Activated gamma-delta T cell treated with Interleukin-2 at 50 U/mL for 16 hours (primary cell): ENCODE measurements at places on chromosomes 16 and 17.

DNA sequence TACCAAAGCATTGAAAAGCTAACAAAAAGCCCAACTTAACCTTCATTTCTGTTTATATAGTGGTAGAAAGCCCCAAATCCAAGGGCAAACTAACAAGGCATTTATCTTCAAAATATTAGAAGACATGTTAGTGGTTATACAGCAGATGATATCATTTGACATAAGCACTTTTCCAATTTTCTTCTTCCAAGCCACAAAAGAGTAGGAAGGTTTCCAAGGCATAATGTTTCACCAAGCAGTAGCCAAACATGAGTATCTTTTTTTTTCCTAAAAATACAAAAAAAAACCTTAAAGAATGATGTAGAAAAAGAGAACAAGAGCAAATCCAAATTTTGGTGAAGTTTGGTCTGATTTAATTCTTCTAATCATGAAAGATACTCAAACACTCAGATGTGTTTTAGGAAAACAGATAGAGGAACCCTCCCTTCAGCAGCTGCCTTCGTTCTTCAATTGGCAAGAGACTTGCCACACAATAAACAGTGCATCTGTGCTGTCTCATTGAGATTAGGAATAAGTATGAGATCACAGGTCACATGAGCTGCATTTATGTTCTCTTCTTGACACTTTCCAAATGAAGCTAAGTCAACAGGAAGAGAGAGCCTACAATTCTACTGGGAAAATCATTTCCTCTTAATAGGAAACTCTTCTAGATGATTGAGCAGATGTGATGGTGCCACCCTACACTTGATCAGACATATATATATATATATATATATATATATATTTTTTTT, 106.7 kb downstream of the TTC19 start:
- DNase-seq = no peak

GRCh38 chr17:3667366-3668278, 756 bp downstream of the TAX1BP3 start:
- DNase-seq = no peak

DNA sequence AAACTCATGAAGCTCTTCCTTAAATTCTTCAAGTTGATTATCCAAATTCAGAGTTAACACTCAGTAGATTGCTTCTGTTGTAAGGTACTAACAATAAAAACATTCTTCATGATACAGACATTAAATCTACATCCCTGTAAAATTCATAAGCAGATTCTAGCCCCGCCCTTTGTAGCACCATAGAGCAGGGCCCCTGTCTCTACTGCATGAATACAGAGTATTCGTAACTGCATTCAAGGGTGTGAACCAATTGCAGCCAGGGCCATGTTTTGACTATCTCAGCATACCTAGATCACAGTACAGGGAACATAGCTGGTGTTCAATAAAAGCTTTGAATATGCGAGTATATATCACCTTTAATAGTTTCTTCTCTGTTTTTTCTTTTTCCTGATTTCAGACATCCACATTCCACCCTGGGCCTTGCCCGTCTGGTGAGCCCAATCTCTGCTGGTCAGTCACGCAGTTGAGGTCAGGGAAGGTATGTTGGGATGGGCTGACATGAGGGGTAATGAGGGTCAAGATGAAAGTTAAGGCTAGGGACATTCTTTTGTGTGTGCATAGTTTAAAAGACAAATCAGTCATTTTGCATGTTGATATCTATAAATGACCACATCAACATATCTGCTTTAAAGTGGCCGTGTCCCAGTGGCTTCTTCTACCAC, 33.0 kb downstream of the KCNJ16 start:
- no peak for DNase-seq

- DNase-seq = peak; percentile 25
These were observed 7.9 kb downstream of the ENGASE start for GRCh38 chr17:79082311-79083190.

DNA sequence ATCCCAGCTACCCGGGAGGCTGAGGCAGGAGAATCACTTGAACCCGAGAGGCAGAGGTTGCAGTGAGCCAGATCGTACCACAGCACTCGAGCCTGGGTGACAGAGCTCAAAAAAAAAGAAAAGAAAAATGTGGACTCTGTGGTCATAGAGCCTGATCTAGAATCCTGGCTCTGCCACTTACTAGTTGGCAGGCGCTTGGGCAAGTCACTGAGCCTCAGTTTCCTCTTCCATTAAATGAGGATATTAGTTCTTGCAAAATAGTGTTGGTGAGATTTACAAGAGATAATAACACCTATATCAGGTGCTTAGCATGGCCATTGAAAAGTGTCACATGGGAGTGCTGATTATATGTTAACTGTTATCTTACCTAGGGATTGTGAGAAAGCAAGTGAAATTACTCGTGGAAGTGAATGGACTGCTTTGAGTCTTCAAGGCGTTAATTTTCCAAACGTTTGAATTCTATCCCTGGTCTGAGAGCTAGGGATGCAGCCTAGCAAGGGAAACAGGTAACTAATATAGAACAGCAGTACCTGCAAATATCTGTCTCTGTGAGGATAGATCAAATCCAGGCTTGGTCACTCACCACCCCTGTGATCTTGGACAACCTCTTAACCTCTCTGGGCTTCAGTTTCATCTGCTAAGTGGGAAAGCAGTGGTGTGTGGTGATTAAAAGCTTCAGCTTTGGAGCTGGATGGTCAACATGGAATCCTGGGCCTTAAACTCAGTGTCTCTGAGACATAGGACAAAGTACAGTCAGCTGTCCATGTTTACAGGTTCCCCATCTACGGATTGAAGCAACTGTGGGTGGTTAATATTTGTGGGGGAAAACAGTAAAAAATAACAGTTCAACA, 953 bp upstream of the NSMCE1 start:
- DNase-seq = no peak

DNA sequence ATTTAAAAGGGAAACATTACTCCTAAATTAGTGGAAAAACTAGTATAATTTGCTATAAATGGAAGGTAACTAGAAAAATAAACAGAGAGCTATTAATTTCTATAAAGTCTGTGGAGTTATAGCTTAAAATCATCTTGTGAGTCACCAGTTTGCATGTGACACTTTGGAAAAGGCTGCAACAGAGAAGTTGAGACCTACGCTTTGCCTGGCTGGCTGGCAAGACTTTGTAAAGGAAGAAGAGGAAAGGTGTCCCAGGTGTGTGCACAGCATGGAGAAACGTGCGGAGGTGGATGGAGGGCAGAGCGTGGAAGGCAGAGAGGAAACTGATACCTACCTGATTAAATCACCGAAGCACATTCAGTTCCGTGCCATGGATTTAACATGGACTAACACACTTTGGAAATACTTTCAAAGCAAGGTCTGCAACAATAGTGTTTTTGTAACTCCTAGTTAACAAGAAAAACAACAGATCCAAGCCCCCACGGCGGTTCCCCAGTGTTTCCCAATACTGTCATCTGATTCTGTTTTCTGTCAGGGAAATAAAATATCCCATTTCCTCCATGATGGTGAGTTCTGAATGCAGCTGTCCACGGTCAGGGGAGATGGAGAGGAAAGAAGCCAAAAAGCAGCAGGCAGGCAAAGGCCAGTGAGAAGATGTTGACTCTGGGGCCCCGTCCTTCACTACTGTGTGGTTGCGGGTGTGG, 134.8 kb downstream of the XYLT1 start:
- no peak for DNase-seq

GRCh38 chr16:27978876-27979275, 84.6 kb downstream of the GSG1L start:
- no peak for DNase-seq

DNA sequence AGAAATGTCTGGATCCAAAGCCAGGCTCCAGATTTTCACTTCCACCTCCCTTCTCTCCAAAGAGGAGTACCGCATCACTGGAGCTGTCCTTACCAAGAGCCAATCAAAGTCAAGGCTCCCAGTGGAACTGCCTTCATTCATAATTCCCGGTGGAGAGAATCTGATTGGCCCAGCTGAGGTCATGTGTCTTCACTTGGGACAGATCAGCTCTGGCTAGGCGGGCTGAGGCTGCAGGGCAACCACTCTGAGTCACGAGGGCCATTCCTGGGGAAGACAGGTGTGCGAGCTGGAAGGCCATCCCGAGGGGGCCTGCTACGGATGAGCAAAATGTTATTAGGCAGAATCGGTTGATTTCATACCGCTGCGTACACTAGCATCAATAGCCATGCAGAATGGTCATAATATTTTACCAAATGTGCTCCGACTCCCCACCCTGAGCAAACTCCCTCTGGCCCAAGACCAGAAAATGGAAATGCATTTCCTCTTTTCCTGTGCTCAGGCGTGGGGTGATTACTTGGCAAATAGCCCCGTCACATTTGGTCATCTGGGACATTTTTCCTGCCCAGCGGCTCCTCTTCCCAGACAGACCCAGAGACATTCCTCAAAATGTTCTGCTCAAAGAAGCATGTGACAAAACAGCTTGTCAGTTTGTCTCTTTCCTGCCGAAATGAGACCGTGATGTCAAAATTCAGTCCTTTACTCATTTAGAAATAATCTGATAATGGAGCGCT, 111.1 kb downstream of the AIPL1 start:
- DNase-seq = no peak

DNA sequence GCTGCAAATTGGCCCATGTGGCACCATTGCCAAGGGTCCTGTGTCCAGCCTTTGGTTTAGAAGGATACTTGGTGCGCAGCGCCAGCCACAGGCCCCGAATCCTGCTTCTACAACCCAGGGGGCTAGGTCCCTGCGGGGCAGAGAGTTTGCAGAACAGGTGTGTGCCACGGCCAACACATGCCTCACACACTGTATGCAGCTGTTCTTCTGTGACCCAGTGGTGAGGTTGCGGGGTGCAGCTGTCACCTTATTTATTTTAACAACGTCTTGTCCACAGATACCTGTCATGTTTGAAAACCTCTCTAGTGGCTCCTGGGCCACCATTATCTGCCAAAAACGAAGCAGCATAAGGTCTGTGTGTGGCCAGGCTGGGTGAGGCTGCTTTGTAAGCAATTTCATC, 11.6 kb downstream of the CBFA2T3 start:
- no peak for DNase-seq

- no peak for DNase-seq
These were observed 78.6 kb upstream of the CDH5 start for GRCh38 chr16:66287926-66288325.

DNA sequence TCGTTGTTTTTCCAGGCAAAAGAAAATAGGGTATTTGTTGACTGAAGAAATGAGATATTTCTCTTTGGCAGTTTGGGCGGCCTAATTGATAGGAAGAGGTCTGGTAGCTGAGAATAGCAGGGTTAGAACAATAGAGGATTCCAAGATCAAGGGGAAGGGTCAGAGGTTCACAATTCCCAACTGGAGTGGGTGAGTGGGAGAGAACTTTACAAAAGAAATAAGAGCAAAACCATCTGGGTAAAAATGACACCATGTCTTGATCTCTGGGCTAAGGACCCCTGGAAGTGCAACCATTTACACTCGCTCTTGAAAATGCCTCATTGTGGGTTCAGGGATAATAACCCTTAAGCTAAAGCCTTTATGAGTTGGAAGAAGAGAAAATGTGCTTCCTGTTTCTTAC, 180.5 kb downstream of the CDH13 start:
- no peak for DNase-seq

DNA sequence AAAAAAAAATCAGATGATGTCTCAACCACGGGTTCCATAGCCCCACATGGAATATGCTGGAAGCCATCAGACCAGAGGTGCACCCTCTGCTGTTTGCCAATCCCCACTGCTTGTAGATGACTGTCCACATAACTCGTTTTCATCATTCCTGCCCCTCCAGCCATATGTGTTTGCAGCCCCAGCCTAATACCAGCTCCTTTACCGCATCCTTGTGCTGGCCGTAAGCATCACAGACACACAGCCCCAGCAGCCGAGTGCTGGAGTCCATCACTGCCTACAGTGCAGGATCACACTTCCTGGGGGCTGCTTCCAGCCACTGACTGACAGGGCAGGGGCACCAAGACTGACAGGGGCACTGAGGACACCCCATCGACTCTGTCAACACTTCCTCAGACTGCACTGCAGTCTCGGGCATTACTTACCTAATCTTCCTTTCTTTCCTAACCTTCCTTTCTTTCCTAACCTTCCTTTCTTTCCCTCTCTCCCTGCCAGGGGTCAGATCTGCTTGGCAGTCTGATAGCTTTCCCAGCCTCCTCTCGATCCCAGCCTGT, 5.0 kb downstream of the RCVRN start:
- DNase-seq = no peak
